ENCODE measurements at places on chromosomes 1 and 21.

DNA sequence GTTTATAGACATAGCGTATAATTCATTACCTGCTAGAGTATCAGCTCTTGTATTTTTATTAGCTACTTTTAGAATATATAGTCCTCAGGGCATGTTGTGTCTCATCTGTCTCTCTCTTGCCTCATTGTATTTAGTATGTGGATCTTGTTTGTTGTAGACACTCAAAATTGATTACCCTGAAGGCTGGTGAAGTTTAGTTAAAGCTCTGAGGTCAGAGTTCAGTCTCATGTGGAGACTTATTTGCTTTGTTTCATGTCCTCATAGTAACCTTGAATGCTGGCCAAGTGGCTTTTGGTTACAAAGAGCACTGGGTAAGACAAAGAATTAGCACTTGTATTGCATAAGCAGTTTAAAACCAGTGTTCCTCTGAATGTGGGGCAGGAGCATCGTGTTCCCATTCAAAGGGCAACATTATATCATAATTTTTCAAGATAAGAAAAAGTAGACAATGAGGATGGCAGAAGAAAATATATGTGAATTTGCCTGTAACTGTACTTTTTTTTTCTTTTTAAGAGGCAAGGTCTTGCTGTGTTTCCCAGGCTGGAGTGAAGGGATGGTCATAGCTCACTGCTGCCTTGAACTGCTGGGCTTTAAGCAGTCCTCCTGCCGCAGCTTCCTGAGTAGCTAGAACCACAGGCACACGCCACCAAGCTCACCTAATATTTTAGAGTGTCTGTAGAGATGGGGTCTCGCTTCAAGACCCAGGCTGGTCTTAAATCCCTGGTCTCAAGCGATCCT is 17.4 kb downstream of the CNST start:
- no peak for DNase-seq

- no peak for DNase-seq
Observed at GRCh38 chr1:163670989-163671757, 349.4 kb downstream of the NUF2 start.

GRCh38 chr1:151340870-151341754 is 5.9 kb downstream of the RFX5 start:
- peak; percentile 56 for DNase-seq

DNA sequence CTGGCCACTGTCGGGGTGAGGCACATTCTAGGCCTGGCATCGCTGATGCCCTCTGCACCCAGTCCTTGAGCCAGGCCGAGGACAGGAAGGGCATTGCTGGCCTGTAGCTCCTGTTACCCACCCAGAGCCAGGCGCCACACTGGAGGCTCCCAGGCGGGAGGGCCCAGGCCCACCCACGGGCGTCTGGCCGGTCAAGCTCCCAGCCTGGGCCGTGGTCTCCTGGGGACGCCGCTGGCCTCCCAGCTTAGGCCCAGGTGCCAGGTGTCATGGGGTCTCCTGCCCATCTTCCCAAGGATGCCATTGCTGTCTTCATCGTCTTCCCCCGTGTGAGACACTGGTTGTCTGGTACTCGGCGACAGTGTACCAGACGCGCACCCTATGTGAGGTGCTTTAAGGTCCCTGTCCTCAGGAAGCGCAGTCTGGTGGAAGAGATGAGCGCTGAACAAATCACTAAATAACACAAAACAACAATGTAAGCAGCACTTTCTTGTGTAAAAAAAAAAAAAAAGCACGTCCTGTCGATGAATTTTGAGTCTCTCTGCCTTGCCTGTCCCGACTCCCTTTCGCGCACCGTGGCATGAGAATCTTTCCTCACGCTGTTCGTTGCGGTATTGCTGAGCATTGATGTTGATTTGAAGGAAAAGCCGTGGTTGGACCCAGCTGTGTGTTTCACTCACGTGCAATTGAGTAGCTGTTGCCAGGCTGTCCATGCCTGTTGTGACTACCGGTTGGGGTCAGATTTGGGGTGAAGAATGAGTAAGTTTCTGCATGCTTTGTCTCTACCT is 27.0 kb upstream of the TRAPPC10 start:
- DNase-seq = no peak

- DNase-seq = no peak
Observed at GRCh38 chr1:85467929-85468540, 3.1 kb upstream of the DDAH1 start.

- no peak for DNase-seq
Observed at GRCh38 chr1:6519935-6520671, 28.6 kb upstream of the PLEKHG5 start.

DNA sequence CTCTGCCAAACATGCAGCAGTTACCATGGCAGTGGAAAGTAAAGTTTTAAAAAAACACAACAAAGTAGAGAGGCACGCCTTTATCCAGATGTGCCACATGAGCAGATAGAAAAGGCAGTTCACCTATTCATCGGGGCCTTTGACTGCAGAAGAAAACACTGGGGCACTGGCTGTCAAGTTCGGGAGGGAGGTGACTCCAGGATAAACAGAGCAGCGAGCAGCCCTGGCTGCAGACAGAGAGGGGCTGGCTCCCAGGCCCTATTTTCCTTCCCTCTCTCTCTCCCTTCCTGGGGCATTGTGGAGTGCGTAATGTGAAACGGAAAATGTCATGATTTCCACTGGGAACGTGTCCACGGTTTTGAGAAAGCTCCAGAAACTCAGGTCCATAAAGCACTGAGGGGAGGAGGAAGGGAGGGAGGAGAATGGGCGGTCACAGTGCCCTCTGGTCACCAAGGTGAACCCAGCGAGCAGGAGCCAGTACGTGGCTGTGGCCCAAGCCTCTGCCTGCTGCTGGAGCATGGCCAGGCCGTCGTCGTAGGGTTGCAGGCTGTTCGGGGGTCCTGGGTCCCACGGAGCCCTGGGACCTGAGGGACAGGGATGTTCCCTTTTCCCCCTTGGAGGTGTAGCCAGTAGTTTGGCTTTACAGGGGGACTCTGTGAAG is 114.7 kb upstream of the IRF2BP2 start:
- DNase-seq = no peak

DNA sequence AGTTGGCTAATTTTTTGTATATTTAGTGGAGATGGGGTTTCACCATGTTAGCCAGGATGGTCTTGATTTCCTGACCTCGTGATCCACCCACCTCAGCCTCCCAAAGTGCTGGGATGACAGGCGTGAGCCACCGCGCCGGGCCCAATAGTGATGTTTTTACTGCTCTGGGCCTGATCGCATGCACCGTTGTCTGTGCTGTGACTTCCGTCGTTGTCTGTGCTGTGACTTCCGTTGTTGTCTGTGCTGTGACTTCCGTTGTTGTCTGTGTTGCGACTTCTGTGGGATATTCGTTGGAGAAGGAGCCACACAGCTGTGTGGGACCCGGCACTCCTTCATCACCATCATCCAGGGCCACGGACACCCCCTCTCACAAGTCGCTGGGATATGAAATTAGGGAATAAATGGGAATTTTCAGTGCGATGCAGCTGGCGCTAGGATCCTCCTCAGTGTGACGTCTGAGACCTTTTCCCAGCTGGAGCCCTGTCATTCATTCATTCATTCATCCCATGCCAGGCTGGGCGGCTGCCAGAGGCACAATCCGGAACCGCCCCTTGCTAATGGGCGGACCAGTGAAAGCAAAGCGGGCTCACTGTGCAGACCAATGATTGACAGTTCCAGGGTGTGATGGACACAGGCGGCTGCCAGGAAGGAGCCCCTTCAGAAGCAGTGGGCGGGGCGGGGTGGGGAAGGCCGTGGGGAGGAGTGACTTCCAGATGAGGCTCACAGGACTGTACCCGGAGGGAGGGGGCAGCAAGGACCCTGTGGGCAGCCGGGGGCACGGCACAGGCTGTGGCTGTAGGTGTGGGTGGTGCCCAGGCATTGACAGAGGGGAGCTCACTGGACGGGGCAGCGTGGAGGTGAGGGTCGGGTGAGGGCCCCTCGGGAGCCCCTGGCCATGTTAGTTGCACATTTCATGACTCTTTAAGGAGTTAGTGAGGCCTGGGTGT is 48.9 kb downstream of the PRKCZ start:
- no peak for DNase-seq

DNA sequence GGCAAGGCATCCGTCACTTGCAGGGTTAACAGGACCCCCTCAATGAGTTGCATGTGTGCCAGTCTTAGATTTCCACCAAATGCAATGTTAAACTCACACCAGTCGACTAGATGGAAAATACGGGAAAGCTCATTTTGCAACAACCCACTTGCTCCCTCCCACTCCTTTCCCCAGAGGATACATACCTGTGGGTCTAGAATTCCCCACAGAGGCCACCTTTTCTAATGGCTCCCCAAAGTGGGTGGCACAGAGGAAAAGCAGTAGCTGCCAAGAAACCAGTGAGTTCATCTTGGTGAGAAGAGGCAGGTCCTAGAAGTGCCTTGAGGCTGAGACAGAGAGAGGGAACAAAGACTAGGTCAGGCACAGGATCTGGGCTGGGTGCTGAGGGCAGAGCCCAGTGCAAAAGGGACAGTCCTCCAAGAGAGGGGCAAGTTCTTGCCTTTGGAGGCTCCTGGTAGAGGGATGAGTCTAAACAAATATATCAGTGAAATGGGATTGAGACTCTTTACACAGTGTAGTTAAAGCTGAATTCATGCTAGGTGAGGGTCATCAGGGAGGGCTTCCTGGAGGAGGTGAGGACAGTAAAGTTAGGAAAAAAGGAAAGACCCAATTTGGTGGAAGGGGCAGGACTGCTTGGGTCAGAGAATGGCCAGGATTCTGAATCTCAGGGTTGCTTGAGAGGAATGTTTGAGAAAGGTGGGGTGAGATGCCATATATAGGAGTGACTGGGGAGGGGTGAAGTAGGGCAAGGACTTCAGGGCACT is 3.5 kb downstream of the KISS1 start:
- DNase-seq = no peak

DNA sequence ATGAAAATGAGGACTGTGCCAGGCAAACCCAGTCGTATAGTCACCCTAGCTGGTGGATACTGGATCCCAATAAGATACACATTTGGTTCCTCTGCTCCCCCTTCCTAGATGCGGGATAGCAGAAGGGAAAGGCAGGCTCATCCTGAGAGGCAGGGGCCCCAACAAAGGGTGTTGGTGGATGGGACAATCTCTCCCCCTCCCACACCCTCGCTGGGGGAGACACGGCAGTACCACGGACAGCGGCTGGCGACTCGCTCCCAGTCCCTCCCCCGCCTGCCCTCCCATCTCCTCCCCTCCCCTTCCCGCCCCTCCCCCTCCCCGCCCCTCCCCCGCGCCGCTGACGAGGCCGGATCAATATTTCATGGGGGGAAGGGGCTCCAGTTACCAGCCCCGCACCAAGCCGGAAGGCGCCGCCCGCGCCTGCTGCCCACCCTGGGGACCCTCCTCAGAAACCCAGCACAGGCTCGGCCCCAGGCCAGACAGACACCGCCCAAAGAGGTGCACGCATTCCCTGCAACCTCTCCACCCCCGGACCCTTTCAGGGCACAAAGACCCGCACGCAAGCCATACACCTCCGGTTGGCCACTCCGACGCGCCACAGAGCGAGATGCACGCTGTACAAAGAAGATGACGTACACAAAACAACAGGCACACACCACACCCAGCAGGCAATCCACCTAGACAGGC is 11.5 kb downstream of the RIMS3 start:
- DNase-seq = no peak

- no peak for DNase-seq
Observed at GRCh38 chr1:39522661-39523567, 31.5 kb downstream of the BMP8A start.

- DNase-seq = no peak
Observed at GRCh38 chr1:191174298-191174697, 696.6 kb upstream of the BRINP3 start.

GRCh38 chr1:156851779-156852417 is 7.0 kb downstream of the INSRR start:
- no peak for DNase-seq

DNA sequence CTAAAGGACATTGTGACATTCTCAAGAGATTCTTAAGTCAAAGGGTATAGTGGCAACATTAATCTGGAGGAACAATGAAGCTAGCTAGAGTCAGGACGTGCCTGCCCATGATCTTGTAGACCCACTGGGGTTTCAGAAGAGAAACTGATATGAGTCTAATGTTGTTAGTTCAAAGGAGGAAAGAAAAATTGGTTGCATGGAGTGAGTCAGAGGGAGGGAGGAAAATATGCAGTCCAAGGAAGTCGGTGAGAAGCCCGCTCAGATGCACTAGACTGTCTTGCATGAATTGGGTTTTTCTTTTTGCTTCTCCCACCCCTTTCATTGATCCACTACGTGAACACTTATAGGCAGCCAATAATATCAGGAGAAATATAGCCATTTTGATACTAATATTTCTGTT is 53.8 kb upstream of the SYT14 start:
- DNase-seq = no peak

DNA sequence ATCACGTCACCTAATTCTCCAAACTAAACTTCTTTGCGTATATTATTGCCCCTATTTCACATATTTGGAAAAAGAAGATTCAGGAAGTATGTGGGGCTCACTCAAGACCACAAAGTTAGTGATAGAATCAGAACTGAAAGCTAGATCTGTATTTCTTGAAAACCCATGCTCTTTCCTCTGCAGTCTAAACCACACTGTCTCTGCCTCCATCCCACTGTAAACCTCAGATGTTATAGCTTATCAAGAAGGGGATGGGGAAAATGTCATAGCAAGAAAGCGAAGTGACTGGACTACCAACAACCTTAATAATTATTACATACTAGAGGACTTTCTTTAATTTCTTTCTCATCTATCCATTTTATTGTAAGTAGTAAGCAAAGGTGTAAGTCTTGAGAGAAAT is 257.7 kb upstream of the SGIP1 start:
- DNase-seq = no peak

GRCh38 chr1:179599623-179600249 is 8.1 kb downstream of the TDRD5 start:
- peak; percentile 4 for DNase-seq

- no peak for DNase-seq
Observed at GRCh38 chr1:97143236-97143882, 421.8 kb downstream of the PTBP2 start.

DNA sequence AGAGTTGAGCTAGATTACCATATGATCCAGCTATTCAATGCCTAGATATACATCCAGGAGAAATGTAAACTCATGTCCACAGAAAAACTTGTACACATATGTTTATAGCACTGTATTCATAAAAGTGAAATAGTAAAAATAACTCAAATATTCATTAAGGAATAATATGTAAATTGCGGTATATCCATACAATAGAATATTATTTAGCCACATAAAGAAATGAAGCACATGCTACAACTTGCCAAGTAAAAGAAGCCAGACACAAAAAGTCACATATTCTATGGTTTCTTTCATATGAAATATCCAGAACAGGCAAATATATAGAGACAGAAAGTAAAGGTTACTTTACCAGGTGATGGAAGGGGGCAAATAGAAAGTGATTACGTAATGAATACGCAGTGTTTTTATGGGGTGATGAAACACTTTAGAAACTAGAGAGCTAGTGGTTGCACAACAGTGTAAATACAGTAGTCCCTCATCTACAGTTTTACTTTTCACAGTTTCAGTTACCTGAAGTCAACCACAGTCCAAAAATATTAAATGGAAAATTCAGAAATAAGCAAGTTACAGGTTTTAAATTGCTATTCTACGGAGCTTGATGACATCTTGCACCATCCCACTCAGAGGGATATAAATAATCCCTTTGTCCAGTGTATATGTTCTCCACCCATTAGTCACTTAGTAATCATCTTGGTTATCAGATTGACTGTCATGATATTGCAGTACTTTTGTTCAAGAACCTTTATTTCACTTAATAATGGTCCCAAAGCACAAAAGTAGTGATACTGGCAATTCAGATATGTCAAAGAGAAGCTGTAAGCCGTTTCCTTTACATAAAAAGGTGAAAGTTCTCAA is 62.3 kb downstream of the ZNF644 start:
- DNase-seq = no peak

GRCh38 chr1:235424092-235424491 is 56.9 kb downstream of the TBCE start:
- DNase-seq = no peak
